ENCODE measurements at places on chromosomes 1 and 21.

- DNase-seq, result peak; percentile 74
Measured at GRCh38 chr1:12593621-12594066, 24.4 kb downstream of the DHRS3 start.

GRCh38 chr1:198669023-198669698, 30.3 kb downstream of the PTPRC start:
- DNase-seq, result peak; percentile 91

GRCh38 chr1:217389895-217390294, 241.0 kb downstream of the GPATCH2 start:
- DNase-seq, result no peak

GRCh38 chr1:119987112-119987511, 82.3 kb downstream of the NOTCH2 start:
- DNase-seq, result peak; percentile 93

- peak; percentile 53 for DNase-seq
Measured at GRCh38 chr1:18668750-18669404, 38.2 kb downstream of the PAX7 start.
